ENCODE measurements at places on chromosomes 7 and 10.

- no peak for DNase-seq
These were observed 19.2 kb downstream of the TMEM273 start for GRCh38 chr10:49168831-49169500.

- DNase-seq: no peak
These were observed 51.3 kb downstream of the COBL start for GRCh38 chr7:51265066-51265907.

DNA sequence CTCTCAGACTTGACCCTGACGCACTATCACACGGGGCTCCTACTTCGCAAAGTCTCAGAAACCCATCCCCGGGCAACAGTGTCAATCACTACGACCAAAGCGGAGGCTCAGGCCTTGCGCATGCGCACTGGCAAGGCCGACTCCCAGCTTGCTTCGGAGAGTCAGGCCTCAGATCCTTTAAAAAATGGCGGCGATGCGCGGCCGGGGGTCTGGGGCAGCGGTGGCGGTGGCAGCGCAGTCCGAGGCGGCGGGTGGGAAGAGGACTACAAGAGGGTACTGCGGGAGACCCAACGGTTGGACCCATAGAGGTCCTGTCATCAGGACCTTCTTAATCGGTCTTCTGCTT, 196.9 kb downstream of the ZNF716 start:
- no peak for DNase-seq

- no peak for DNase-seq
These were observed 81.9 kb upstream of the PRKG1 start for GRCh38 chr10:50992356-50992901.

DNA sequence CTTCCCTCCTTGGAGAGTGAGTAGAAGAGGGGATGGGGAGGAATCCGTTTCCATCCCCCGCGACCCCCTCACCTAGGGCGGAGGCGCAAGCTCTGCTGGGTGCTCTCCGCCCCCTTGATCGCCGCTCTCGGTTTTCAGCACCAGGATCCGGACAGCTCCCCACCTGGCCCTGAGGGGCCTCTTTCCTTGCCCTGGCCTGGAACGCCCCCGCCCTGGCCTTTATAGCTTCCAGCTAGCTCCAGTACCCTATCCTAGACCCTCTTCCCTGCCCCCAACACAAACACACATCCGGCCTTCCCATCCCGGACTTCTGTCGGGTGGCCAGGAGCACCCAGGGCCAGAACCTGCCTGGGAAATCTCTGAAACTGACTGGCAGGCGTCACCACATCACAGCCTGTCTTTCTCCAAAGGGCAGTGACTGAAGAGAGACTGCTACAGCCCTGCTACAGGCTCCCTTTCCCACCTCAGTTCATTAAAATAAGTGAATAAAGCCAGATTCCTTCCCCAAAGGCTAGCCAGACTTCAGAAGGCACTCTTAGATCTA, 72.3 kb upstream of the LEP start:
- peak; percentile 8 for DNase-seq

- DNase-seq: peak; percentile 80
These were observed 10.8 kb upstream of the PON1 start for GRCh38 chr7:95335093-95335492.

DNA sequence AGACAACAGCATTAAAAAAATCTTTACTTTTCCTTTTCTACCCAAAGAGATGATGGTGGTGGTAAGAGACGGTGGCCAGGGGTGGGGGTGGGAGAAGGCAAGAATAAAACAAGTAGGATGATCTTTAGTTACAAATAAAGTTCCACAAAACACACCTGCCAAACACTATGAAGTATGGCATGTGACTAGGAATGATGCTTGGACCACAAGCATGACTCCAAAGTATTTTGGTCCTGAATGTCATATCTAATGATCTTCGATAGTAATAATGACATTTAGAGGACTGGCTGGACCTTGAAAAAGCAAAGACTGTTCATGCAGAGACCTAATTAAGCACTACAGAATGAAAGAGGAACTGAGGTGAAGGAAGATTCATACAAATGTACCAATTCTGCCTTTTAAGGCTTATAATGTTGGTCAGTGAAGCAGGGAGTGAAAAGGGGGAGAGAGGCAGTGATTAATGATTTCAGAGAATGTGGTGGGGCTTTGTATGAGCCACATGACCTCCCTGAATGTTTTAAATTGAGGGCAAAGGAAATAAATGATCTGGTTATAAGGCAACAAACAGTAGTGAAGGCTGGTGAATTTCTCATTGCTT, 29.6 kb upstream of the DKK1 start:
- DNase-seq: no peak

- DNase-seq: peak; percentile 96
These were observed 29.3 kb upstream of the DDX50 start for GRCh38 chr10:68871731-68872342.

DNA sequence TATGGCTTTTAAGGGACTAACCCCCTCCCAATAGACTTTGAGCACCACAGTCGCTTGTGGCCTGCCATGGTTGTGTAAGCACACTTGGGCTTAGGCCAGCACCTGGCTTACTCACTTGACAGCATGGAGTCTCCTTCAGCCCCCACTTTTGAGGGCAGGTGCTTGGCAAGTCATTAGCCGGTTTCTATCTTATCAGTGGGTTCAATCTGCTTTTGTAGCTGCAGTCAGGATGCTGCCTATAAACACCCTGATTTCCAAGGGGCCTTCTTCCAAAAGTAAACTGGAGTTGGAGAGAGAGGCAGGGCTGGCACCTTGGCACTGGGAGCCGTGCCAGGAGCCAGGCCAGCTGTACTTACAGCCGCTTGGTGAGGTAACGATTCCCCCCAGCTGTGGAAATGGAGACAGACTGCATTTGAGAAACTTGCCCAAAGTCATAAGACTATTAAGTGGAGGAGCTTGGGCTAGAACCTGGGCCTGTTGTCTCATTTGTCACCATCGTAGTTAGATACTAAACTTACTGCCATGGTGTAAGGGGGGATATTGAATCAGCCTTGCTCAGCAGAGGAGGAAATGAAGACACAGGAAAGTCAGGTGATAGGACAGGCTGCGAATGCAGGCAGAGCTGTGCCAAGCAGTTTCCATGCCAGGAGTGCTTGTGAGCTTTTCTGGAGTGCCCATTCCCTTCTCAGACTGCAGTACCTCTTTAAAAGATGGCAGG, 92.2 kb upstream of the EFCAB10 start:
- DNase-seq: no peak

GRCh38 chr10:8403711-8404371, 349.4 kb downstream of the GATA3 start:
- DNase-seq: no peak

DNA sequence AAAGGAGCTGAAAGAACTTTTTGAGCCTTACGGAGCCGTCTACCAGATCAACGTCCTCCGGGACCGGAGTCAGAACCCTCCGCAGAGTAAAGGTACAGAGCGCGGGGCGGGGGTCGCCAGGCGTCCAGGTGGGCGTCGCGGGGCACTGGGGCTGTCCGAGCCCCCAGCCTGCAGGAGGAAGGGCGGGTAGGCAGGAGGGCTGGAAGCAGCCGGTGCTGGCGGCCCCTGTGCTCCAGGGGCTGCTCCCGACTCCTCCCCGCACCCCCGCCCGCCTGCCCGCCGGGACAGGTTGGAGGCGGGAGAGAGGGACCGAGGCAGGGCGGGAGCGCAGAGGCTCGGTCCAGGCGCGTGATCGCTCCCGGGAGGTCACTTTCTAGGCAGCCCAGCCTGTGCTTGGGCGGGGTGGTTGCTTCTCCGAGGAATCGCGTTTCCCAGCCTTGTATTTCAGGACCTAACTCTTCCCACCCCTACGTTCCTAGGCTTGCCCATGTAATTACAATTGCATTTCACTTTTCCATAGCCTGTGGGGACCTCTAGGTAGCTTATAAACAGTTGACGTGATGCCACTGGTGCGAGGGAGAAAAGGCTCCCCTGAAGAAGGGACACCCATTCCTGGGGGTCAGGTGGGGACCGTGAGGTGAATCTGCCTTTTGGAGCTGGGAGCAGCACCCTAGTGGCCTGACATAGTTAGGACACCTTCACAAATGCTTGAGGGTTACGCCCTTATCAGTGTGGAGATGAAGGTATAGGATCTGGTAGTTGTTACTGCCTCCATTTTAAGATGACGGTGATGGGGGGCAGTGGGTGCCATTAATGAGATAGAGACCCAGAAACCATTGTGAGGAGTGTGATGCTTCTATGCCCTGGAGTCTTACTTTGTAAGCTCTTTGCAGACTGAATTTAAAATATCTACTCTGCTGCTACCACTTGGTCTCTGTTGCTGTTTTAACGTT, 148.2 kb downstream of the CELF2 start:
- DNase-seq: no peak

- DNase-seq: peak; percentile 11
These were observed 23.2 kb downstream of the NDUFB2 start for GRCh38 chr7:140719721-140720120.

DNA sequence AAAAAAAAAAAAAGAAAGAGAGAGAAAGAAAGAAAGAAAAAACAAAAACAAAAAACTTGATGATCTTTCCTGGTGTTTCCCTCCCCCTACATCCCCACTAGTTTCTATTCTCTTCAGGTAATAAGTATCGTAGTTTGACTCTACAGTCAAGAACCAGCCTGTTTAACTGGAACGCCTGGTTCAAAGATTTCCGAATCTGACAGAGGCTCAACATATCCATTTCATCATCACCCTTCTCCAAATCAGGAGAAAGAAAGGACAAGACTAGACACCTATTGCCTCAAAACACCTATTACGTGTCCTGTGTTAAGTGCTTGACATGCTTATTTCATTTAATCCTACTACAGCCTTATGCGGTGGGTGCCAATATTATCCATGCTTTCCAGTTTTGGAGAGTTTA, 20.4 kb upstream of the BLOC1S2 start:
- no peak for DNase-seq

DNA sequence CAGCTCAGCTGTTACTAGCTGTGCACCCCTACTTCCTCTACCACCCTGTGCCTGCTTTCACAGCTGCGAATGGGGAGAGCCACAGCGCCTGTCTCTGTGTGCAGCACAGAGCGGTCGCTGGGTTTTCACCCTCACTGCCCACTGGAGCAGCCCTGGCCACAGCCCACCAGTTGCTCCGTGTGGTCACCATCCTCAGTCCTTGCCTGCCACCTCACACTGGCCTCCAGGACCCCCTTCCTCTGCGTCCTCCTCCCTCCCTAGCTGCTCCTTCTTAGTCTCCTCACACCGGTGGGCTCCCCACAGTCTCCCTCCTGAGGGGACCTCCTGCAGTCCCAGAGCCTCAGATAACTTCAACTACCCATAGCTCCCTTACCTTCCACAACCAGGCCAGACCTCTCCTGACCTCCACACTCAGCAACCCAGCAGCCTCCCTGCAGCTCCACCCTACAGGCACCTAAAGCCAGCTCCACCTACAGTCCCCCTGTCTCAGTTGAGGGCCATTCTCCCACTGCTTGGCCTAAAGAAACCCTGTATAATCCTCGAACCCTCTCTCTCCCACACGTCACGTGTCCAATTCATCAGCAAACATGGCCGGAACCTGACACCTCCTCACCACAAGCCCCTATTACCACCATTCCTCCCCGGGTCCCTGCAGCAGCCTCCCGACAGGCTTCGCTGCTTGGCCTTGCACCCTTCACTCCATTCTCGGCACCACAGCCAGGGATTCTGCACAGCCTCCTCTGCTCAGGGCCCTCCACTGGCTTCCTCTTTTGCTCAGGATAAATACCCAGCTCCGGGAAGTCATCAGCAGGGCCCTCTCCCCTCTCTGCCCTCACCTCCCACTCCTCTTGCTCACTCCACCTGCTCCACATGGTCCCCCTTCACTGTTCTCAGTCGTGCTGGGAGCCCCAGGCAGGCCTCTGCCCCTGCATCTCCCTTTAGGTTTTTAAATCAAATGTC, 28.1 kb downstream of the PLAC9 start:
- no peak for DNase-seq

- DNase-seq: peak; percentile 25
These were observed 338.5 kb downstream of the MDFIC start for GRCh38 chr7:115260381-115260780.

- DNase-seq: peak; percentile 83
These were observed 107.0 kb downstream of the VIM start for GRCh38 chr10:17335065-17335464.

DNA sequence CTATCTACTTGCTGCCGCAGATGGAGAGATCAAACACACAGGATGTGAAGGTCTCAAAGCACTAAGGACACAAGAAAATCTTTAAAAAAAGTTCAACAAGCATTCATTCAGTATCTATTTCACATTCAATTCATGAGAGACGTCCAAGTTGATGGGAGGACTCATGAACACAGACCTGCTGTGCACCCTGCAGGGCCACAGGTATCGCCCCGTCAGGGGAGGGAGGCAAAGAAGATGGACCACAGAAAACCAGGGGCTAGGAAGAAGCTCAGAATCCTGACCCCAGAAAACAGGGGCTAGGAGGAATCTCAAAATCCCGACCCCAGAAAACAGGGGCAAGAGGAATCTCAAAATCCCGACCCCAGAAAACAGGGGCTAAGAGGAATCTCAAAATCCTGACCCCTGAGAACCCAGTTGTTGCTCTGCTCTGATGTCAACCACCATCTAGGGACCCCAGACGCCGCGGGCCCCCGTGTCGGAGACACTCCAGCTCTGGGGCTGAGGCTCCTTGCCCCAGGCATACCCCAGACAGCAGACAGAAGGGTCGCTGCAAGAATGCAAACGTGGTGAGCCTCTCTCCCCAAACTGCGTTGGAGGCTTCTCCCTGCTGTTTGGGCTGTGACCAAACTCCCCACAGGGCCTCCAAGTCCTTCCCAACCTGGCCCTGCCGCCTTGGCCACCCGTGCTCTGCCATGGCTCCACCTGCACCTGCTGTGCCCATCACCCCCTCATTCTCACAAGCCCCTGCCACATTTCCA, 197.6 kb downstream of the DIP2C start:
- no peak for DNase-seq

DNA sequence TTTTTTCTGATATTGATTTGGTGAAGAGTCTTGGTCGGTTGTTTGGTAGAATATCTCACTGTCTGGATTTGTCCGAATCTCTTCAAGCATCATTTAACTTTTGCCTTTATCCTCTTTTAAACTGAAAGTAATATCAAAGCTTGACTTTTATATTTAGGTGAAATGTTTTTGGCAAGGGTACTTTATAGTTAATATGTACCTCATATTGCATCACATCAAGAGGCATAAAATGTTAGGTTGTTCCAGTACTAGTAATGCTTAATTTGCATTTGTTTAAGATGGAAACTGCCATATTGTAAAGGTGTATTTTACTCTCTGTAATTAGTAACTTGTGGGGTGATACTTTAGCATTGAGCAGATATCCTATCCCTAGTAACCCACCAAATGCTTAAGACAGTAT, 17.1 kb upstream of the DDX21 start:
- no peak for DNase-seq

DNA sequence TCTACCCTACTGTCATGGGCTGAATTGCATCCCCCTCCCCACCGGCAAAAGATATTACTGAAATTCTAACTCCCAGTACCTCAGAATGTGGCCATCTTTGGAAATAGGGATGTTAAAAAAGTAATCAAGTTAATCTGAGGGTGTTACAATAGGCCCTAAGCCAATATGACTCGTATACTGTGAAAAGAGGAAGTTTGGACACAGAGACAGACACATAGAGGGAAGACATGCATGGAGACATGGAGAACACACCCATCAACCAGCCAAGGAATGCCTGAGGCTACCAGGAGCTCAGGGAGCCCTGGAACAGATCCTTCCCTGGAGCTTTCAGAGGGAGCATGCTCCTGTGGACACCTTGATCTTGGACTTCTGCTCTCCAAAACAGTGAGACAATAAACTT, 138.2 kb upstream of the ADO start:
- DNase-seq: no peak

Data from astrocyte of the spinal cord (primary cell).